H54 (cell line): ENCODE measurements at places on chromosomes 16 and 17.
A peak's percentile ranks its signal among the peaks of the same experiment; 100 is the strongest.

DNA sequence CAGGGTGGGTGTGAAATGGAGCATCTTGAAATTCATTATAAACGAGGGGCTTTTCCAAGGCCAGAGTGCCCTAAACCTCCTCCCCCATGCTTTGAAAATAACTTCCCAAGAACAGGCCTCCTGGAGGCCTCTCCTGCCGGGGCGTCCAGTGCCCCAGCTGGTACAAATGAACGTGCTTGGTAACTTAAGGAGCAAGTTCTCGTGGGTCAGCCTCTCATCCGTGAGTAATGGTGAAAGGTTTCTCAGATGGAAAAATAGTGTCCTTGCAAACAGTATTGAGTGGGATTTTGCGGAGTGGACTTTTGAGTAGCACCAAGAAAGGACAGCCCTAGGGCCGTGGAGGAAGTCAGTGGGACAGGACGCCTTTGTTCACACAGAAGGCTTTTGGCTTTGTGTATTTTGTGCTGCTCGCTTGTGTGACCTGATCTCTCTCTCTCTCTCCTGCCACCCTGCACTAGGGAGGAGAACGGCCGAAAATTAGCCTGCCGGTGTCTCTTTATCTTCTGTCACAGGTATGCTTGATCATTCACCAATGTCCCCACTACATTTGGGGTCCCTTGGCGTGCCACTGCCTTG lies 34.6 kb downstream of the CLEC16A start:
- DNase-seq, result no peak

- DNase-seq, result no peak
These were observed 419.0 kb downstream of the CDH13 start for GRCh38 chr16:83045790-83046189.

DNA sequence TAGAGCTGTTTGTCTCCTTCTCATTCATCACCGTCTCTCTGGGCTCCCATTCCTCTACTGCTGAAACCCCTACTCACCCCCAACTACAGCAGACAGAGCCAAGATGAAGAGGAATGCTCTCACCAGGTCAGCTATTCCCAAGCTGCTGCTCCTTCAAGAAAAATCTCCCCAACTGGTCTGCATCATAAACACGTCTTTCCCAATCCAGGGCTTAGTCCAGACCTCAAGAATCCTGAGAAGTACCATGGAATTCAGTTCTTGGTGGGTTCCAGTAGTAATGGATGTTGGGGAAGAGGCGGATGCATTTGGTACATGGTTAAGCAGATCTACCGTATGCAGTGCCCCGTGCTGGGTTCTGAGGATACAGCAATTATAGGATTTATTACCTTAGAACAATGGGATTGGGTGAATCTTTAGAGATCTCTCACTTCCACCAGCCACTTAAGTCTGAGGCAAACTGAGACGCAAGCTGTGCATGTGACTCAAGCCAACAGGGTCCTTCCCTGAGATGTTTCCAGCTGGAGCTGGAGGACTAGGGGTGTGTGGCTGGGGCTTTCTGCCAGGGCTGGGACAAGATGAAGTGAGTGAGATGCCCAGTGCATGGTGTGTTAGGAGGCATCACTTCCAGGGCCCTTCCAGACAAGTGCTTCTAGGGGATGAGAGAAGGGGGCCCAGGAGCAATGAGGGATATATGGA lies 232.7 kb upstream of the CDH5 start:
- no peak for DNase-seq

DNA sequence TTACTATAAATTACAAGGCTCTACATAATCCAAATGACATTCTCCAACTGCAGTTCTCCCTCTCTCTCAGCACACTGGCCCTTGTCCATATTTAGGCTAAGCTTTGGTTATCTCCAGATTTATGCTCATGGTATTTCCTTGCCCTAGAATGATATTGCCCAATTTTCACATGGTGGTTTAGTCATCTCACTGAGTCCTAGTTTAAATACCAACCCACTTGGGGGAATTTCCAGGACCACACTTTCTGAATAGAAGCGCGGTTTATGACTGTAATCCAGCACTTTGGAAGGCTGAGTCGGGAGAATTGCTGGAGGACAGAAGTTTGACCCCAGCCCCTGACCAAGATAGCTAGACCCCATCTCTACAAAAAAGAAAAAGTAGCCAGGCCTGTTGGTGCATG lies 280.1 kb upstream of the MON1B start:
- DNase-seq, result no peak

DNA sequence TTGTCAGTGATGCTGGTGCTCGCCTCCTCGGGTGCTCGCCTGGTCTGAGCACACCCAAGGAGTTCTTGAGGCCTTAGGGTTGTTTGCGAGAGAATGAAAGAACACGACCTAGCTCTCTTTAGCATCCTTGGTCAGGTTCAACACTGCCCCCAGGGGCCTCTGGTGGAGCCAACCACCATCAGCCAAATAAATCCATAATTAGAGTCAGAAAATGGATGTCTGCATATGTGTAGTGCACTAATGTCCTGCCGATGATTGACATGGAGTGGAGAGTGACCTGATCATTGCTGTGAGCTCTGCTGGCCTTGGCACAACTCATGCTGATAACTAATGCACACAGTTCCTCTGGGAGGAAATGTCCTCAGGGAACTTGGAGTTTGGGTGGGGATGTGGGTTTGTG lies 8.2 kb upstream of the STH start:
- DNase-seq, result no peak

GRCh38 chr17:79132271-79133064 lies 57.8 kb downstream of the ENGASE start:
- DNase-seq, result no peak

DNA sequence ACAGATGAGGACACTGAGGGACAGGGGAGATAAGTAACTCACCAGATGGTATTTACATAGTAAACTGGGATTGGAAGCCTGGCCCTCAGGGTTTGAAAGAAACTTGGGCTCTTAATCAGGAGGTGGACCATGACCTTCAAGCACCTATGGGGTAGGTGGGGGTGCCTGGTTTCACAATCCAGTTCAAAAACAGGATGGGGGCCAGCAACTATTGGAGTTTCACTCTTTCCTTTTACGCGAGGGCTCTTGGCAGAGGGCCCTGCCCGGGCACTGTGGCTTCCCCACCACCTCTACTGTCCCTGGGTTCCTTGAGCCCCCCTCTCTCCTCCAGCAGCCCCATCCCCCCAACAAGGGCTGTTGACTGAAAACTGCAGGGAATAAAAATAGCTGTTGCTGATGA lies 11.3 kb upstream of the PRR29 start:
- DNase-seq, result no peak

DNA sequence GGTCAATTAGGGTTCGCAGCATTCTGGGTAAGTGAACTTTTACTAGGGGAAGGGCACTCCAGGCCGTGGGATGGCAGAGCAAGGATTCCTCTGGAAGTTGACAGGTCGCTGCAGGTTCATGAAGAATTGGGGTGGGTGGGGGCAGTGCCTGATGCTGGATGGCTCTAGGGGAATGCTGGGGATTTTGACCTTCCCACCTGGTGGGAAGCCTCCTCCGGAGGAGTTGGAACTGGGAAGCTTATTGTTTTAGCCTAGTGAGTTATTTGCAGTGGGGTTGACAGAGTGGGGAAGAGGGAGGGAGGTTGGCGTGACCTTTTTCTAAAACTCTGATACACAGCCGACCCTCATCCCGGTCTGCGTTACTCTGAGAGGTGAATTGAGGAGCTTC lies 606 bp upstream of the C17orf113 start:
- no peak for DNase-seq

DNA sequence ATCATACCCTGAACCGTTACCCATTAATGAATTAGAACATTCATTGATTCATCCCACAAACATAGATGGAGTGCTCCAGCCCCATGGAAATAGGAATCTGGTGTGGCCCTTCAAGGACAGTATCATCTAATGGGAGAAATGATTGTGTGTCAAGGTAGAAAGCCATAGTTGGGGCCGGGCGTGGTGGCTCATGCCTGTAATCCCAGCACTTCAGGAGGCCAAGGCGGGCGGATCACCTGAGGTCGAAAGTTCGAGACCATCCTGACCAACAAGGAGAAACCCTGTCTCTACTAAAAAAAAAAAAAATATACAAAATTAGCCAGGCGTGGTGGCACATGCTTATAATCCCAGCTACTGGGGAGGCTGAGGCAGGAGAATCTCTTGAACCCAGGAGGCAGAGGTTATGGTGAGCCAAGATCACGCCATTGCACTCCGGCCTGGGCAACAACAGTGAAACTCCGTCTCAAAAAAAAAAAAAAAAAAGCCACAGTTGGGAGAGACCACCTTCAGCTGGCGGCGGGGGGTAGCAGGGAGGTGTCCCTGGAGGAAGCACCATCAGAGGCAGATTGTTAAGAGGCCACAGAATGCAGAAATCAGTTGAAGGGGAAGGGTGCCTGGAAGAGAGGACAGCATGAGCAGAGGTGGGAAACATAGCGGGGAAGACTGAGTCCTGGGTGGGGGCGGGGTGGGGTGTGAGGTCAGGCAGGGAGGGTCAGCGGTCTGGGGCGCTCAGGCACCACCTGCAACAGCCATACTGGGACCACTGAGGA lies 60.0 kb downstream of the USP22 start:
- DNase-seq, result no peak

- no peak for DNase-seq
These were observed 11.9 kb downstream of the SBK1 start for GRCh38 chr16:28304214-28304613.

DNA sequence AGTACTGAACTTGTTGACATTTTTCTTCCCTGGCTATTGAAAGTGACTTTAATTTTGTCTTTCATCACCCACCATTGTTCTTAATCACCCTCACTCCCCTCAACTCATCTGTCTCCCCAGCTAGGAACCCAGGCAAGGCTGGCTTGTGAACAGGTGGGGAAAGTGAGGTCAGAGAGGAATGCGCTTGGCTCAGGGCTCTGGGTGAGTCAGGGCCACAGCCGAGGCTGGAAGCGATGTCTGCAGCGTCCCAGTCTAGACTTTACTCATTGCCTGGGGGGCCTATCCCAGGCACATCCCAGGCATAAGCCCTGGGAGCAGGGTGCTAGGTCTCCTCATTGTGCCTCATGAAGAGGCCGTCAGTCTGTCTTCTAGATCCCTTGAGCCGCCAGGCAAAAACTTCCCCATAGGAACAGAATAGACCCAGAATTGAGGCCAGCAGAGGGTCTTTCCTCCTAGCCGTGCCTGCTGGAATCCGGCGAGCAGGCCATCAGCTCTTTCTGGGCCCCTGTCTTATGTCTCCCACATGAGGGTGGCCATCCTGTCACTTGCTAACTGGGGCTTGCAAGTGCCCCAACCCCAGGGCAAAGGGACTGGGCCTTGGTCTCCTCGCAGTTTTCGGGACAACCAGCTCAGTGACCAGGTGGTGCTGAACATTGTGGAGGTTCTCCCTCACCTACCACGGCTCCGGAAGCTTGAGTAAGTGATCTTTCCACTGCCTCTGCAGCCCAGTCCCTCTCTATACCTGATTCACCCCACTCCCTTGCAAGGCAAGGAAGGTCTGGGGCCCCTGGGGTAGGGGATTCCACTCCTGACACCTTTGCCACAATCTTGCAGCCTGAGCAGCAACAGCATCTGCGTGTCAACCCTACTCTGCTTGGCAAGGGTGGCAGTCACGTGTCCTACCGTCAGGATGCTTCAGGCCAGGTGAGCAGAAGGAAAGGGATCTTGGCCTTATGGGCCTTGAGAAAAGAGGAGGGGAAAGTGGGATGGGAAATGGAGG lies 40.1 kb downstream of the NLRC5 start:
- peak; percentile 23 for DNase-seq

DNA sequence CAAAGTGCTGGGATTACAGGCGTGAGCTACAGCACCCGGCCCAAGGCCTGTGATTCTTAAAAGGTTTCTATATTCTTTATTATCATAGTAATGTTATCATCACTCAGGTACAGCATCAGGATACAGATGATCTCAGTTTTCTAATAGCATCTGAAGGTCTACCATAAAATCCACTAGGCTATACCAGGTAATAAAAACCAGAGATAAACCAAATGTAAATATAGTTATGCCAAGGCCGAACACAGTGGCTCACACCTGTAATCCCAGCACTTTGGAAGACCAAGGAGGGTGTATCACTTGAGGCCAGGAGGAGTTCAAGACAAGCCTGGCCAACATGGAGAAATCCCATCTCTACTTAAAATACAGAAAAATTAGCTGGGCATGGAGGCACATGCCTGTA lies 53.8 kb downstream of the SYNRG start:
- DNase-seq, result no peak

DNA sequence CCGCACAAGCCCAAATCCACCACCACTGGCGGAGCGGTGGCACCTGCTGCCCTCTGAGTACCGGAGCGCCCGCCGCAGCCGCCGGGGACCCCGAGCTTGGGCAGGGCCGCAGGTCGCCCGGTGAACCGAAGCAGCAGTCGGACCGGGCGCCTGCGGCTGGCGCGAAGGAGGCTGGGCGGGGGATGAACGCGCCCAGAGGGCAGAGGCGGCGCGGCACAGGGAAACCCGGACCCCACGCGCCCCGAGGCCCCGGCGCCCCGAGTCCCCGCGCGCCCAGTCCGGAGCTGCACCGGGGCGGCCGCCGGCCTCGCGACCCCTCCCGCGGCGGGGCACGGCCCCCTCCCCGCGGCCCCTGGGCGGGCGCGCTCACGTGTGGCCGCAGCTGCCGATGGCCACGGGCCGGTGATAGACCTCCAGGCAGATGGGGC lies 393 bp downstream of the RNF166 start:
- DNase-seq, result no peak

DNA sequence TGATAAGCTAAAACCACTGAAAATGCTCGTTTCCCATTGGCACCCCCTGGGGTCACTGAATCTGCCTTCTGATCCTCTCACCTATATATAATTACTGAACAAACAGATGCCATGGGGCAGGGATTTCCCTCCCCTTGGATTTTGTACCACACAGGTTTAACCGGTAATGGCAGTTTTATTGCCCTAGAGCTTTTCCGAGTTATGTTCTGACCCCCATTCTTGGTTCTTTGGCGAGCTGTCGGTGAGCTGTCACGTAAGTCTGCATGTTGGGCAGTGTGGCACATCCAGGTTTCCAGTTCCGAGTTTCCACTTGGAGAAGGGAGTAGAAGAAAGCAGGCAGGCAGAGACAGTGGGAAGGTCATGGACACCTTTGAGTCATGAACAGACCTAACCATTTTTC lies 7.1 kb downstream of the TMEM97 start:
- no peak for DNase-seq

- DNase-seq, result no peak
These were observed 5.0 kb downstream of the HAPSTR1 start for GRCh38 chr16:9096416-9096952.
